ENCODE measurements at places on chromosomes 4 and X.

- peak; percentile 94 for DNase-seq
Measured at GRCh38 chrX:149540621-149541520, at the start of gene EOLA1. Gene EOLA1 (plus strand): TSS chrX:149541012. CDS start chrX:149545631, 4,619 bp downstream.

- DNase-seq: peak; percentile 31
Measured at GRCh38 chrX:14497184-14497666, 32.1 kb upstream of the GLRA2 start.

DNA sequence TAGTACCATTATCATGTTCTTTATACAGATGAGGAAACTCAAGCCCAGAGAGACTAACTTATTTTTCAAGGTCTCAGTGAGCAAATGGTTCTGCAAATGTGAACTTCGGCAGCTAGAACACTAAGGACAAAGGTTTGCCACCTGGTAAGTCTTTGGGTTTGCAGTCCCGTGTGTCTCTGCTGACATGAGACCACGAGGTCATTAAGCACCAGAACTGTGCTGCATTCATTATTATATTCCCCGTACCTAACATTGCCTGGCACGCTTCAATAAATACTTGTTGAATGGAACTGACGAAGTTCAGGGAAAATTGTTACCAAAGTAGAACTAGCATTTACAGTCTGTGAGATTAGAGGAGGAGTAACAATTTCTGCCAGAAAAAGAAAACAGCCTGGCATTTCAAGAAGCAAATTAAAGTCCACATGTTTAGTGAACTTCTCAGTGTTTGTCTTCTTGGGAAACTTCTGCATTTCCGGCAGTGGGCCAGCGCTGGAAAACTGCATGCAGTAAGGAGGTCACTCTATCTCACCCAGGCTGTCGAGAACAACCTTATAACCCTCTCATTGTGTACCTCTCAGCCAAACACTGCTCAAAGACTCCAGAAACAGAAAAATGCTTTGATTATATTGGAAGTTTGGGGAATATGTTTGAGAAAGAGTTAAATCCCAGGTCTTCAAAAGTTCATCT, 67.4 kb upstream of the CPEB2 start:
- no peak for DNase-seq

- no peak for DNase-seq
Measured at GRCh38 chr4:87365348-87365747, 25.6 kb downstream of the HSD17B11 start.

- no peak for DNase-seq
Measured at GRCh38 chr4:26823583-26823982, 37.1 kb upstream of the STIM2 start.

DNA sequence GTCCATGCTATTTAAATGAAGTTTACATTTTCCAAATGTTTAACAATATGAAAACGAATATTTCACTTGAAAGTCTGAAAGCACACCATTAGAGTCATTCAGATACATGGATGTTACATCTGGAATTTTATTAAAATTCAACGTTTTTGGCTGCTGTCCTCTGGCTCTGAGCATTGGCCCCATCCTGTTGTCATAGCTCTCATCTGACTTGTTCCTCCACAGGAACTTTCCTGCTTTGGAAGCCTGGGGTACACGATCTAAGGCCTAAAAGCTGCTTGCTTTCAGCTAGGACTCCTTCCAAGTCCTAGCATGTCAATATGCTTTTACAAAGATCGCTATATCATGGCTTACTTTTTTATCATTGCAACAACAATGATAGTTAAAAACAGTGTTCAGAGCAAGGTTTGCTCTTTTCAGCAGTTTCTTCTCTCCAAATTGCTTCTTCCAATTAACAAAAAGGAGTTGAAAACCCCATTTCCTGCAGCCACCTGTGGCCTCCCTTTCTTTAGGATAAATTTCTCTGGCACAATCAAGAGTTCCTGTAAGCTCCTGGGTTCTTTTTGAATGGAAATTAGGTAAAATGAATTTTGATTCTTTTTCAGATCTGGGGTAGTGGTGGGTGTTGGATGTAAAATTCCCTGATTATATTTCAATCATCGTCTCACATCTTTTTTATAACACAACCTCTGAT, 413.4 kb upstream of the AGA start:
- DNase-seq: no peak

DNA sequence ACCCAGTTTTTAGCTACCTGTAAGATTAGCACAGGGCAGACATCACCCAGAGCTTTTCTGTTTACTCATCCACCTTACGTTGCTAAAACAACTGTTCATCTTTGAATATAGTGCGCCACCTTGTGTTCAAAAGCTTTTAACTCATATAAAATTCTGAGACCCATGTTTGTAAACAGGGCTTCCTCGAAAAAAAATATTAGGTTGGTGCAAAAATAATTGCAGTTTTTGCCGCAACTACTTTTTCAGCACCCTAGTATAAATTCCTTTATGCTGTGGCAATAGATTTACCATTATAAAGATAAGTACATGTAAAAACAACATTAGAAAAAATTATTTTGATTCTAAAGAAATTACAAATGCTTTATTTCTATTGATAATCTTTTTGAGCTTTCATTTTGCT, 147.9 kb downstream of the LRBA start:
- peak; percentile 88 for DNase-seq

DNA sequence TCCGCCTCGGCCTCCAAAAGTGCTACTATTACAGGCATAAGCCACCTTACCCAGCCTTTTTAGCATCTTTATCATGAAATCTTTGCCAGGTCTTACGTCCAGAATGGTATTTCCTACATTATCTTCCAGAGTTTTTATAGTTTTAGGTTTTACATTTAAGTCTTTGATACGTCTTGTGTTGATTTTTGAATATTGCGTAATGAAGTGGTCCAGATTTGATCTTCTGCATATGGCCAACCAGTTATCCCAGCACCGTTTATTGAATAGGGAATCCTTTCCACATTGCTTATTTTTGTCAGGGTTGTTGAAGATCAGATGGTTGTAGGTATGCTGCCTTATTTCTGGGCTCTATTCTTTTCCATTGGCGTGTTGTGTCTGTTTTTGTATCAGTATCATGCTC, 349.6 kb downstream of the KCTD8 start:
- no peak for DNase-seq

- DNase-seq: no peak
Measured at GRCh38 chr4:1045595-1046201, 34.3 kb downstream of the FGFRL1 start.

DNA sequence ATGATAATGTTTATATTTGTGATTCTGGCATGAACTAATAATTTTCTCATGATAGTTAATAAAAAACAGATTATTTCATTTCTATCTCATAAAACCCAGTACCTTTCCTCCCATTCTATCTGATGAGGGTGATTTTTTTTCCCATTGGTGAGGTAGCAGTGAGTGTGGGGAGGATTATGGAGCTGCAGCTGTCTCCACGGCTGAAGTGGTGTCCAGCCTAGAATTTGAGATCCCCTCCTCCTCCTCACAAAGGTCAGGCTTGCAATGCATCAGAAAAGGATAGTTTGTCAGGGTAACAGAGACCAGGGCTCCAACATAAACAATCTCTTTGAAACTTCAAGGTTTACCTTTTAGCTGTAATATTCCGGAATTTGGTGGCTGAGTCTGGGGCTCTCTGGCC, 60.9 kb downstream of the C4orf51 start:
- no peak for DNase-seq

DNA sequence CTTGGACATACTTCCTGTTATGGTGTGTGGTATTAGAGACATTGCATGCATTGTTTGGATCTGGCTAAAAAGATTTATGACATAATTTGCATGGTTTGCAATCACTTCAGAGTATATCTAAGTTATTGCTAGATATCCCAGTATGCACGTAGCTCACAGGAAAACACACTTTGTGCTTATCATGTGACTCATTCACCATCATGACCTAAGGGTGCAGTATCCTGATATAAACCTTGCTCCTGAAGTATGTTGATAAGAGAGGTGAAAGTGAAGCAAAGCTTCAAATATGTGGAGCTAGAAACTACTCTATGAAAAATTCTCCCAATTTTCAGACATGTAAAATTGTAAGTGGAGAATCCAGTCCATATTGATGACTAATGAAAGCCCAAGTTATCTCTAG, 46.9 kb upstream of the GRXCR1 start:
- no peak for DNase-seq

DNA sequence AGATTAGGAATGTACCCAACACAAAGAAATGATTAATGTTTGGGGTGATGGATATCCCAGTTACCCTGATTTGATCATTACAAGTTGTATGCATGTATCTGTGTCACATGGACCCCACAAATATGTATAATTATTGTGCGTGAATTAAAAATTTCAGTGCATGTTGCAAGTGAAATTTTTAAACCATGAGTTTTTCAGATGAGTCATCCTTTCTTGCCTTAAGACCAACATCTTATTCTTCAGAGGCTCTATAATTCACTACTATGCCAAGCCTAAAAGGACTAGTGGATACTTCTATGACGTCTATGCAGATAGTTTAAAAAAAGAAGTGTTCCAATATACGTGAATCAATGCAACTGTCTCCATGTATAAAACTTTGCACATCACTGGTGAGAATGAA, 113.0 kb upstream of the SH3RF1 start:
- DNase-seq: peak; percentile 92

- DNase-seq: peak; percentile 83
Measured at GRCh38 chr4:83074086-83074704, 39.2 kb downstream of the COPS4 start.

DNA sequence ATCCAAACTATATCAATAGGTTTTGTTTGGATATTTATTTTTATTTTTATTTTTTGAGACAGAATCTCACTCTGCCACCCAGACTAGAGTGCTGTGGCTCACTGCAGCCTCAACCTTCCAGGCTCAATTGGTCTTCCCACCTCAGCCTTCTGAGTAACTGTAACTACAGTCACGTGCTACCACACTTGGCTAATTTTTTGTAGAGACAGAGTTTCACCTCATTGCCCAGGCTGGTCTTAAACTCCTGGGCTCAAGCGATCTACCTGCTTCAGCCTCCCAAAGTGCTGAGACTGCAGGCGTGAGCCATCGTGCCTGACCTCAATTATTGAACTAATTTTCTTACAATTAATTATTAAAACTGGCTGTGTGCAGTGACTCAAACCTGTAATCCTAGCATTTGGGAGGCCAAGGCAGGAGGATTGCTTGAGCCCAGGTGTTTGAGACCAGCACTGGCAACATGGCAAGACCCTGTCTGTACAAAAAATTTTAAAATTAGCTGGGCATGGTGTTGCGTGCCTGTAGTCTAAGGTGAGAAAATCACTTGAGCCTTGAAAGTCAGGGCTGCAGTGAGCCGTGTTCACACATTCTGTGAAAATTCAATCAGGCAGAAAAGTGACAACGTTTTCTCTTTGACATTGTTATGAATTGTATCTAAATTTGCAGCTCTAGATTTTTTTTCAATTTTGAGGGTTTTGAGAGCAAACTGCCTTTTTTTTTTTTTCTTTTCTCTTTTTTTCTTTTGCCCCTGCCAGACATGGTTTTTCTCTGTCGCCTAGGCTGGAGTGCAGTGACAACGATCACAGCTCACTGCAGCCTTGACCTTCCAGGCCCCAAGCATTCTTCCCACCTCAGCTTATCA, 66.0 kb downstream of the UBE2K start:
- DNase-seq: no peak

GRCh38 chrX:41823402-41823801, 99.4 kb downstream of the GPR82 start:
- DNase-seq: peak; percentile 40

GRCh38 chr4:83125738-83126141, 11.2 kb upstream of the PLAC8 start:
- no peak for DNase-seq

DNA sequence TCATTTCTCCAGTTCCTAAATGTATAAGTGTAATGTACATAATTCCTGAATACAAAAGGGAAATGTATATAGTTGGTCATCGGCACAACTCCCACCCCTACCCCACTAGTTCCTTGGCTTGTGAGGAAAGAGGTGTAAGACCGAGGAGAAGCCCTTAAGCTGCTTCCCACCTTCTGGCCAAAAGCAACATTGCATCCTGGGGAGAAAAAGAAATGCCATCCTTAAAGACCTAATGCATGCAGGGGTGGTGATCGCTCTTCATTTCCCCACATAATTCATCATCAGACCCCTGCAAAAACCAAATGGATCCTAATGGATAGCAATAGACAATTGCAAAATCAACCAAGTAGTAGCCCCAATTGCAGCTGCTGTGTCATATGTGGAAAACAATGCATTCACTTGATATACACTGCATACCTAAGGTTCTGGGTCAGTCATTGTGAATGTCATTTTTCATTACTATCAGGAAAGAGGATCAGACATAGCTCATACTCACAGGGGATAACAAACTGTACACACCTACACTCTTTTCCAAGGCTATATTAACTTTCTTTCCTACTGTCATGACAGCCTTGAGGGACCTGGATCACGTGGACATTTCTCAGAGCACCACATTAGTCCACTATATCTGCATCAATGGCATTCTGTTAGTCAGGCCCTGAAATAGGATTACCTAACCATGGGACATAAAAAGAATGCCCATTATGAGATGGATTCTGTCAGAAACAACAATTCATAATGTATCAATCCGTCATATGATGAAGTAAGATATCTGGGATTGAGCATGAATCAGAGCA, 31.7 kb upstream of the NFXL1 start:
- no peak for DNase-seq

DNA sequence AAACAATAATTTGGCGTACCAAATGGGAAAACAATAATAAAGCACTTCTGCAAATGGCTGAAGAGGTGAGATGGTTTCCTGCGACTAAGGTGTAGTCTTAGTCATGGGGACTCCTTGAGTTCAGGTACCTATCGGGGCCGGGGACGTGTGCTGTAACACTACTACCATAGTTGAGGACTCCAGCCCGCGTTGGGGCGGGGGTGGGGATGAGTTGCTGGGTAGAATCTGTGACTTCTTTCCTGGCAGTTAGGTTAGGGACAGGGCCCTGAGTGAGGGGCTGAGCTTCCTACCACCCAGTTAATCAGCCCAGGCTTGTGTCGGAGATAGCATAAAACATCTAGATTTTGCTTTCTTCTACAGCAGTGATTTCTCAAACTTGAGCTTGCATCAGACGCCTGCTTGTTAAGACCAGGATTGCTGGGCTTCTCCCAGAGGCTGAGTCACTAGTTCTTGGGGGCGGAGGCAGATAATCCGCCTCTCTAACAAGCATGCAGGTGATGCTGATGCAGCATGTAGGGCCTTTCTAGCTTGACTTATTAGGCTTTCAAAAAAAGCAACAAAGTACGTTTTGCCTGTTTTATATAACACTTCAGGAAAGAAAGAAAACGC, 30.2 kb downstream of the RBBP7 start:
- DNase-seq: peak; percentile 80

- DNase-seq: peak; percentile 53
Measured at GRCh38 chr4:78242071-78242470, 184.9 kb downstream of the FRAS1 start.

DNA sequence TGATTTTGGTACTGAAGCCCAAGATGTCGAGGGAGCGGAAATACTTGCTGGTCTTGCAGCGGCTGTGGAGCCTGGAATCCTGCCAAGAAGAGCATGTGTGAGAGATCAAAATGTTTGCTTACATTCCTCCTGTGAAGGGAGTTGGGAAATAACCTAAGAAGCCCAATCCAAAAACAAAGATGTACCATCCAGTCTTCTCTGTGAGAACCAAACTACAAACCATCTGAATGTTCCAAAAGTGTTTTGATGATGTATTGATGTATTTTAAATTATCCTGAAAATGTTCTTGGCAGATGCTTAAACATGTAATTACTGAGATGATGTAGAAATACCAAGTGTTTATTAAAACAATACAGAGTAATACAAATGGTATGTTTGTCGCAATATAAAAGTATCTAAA, 10.1 kb upstream of the ADH1A start:
- DNase-seq: peak; percentile 91

All from GM23248 (cell line).